AG04450 (cell line): ENCODE measurements at places on chromosomes 4 and X.
A peak's percentile ranks its signal among the peaks of the same experiment; 100 is the strongest.

- DNase-seq, result no peak
Measured at GRCh38 chrX:139930916-139931645, 1.8 kb downstream of the ATP11C start.

GRCh38 chr4:128700659-128701350 is 108.7 kb upstream of the JADE1 start:
- no peak for DNase-seq

DNA sequence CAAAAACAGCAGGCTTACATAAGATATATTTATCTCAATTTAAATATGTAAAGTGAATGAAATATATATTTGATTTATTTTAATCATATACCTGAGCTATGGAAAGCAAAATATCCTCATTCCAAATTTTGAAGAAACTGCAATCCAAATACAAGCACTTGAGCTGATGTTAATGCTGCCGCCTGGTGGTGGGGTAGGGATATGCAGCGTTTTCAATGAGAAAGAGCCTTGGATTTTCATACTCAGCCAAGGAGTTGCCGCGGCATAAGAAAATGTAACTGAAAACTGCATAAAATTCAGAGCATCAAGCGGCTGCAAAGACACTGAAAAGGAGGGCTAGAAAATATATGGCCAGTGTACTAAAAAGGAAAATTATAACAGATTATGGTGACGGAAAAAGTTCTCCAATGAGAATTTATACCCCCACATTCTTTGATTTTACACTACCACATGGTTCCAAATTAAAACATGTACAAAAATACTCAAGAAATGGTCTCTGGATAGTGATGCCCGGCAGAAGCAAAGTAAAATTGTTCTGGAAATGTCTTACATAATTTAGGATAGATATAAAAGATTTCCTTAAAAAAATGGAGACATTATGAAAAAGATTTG is 660.3 kb upstream of the PITX2 start:
- DNase-seq, result peak; percentile 15

DNA sequence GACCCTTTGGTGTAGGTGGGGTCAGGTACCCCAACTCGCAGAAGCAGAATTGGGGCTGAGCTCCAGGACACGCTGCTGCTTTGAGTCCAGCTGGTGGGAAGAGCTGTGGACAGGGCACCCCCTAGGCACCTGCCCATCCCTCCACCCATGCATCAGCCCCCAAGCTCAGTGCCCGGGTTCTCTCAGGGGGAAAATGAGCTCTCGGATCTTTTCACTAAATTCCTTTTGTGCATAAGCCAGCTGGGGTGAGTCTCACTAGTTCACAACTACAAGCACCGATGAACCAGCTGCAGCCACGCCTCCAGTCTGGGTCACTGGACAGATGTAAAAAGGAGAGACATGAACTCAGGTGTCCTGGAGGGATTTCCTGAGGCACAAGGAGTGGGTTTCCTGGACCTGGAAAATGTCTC is 286.8 kb downstream of the CRLF2 start:
- no peak for DNase-seq

GRCh38 chr4:3783693-3784306 is 17.6 kb downstream of the ADRA2C start:
- DNase-seq, result no peak

- no peak for DNase-seq
Measured at GRCh38 chr4:155704841-155705404, 38.3 kb downstream of the GUCY1A1 start.

GRCh38 chrX:119177278-119177677 is 49.7 kb upstream of the KIAA1210 start:
- DNase-seq, result no peak
